ENCODE measurements at places on chromosomes 2 and 18.

GRCh38 chr2:220876080-220876824 lies 695.9 kb downstream of the EPHA4 start:
- DNase-seq = no peak

DNA sequence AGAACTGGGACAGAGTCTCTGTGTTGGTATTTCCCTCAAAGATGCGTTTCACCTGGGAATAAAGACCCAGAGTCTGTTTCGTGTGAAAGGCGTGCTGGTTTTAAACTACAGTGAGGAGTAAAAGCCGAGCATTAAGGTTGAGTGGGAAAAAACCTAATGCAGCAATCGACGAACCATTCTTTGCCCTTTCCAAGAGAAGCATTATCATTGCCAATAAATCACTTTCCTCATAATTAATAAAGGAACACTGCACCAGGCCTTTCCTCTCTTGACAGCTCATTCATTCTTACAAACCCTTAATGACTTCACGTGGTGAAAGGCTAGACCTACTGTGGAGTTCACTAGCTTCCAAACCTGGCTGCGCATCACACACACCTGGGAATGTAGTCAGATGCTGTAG lies 896 bp upstream of the SLC8A1 start:
- DNase-seq = no peak

DNA sequence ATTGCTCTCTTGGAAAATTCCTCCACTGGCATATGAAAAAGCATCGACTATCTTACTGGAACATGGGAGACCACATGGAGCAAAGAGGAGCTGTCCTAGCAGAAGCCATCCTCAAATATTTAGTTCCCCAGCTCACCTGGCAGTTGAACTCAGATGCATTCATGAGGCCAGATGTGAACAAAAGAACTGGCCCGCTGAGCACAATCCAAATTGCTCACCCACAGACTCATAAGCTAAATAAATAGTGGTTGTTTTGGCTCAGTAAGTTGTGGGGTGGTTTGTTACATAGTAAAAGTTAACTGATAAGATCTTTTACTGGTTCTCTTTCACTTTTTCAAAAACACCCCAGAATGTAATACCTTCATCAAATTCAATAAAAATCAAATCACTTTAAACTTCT lies 108.6 kb upstream of the CWC22 start:
- DNase-seq = no peak

DNA sequence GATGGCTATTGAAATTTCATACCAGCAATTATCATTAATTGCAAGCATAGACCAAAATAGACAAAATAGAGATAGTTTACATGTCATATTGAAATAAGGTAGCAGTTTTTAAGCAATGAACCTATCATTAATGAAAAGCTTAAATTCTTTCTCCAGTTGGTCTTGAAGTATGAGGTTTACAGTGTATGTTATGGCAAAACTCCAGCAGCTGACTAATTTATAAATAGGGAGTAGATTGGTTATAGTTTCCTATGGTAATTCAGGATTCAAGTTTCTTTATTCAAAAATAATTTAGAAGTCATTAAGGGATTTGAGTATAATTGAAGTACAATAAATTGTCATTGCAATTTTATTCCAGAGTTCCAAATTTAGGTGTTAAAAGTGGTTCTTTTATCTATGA lies 69.6 kb upstream of the COL5A2 start:
- DNase-seq = no peak

- no peak for DNase-seq
Measured at GRCh38 chr2:6036211-6036610, 344.0 kb downstream of the SOX11 start.

- no peak for DNase-seq
Measured at GRCh38 chr2:158317642-158318041, 138.9 kb downstream of the CCDC148 start.

DNA sequence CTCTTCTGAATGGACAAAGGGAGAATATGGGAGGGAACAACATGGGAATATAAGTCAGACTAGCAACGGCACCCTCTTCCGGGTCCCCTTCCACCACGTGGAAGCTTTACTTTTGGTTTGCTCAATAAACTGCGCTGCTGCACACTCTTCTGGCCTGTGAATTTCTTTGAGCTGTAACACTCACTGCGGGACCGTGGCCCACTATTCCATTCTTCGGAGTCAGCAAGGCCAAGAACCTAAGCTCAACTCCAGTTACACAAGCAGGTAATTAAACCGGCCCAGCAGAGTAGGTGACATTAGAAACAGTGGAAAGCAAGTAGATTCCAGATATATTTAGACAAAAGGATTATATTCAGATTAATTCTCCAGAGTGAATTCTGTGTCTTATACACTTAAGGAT lies 697.4 kb upstream of the NXPH2 start:
- no peak for DNase-seq

DNA sequence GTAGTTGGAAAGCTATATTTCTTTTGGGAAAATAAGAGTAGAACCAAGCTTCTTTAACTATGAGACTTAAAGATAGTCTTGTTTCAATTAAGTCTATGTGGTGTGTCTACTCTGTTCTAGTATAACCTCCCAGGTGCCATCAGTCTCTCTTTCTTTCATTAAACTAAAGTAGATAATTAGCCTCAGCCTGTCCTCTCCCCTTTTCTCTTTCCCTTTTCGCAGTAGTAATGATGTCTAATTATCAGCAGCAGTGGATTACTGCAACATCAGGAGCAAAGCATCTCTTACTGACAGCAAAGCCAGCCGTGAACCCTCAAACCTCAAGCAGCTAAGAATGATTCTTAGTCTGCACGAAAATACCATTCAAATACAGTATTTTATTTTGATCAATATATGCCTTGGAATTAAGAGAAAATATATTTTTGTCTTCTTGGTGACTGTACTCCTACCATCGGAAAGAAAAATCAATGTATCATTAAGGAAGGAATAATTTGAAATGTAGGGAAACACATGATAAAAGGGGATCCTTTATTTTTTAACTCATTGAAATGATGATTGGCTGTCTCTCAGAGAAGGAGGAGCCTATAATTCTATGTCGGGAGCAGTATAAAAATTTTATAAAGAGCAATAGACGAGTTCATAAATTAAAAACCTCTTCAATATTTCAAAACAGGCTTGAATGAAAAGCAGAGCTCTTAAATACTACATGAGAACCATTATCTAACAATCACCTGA lies 4.5 kb downstream of the NOL4 start:
- DNase-seq = peak; percentile 22

DNA sequence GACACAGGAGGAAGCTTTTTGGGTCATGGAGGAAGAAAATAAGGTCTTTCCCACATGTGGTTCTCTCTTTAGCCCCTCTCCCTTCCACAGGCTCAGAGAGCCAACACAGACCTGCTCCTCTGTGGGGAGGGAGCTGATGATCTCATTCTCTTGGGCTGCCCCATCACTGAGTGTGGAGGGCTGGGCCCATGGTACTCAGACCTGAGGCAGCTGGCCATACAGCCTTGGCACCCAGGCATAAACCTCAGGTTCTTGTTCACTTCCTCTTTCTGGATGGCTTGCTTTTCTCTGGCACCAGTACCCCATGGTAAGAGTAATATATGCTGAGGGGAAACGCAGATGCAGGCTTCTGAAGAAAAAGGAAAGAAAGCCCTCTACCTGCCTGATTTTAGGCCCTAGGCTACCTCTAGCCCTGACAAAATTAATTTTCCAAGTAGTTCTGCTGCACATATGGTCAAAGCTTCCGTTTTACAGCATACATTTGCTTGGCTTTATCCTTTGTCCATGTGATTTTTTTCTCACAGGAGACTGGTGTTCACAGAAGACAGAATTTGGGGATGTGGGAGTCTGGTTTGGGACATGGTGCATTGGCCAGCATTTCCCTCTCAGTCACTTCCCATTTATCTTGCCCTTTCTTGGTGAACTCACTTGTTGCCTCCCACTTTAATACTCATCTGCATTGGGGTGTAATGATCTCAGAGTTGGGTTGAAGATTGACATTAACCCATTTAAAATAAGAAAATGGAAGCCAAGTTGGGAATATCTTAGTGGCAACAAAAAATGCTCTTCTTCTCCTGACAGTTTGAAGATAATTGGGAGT lies 11.1 kb downstream of the DHRS9 start:
- DNase-seq = no peak

- no peak for DNase-seq
Measured at GRCh38 chr2:150410809-150411208, 76.7 kb downstream of the RND3 start.

- DNase-seq = no peak
Measured at GRCh38 chr2:15159206-15159605, 401.9 kb downstream of the NBAS start.

DNA sequence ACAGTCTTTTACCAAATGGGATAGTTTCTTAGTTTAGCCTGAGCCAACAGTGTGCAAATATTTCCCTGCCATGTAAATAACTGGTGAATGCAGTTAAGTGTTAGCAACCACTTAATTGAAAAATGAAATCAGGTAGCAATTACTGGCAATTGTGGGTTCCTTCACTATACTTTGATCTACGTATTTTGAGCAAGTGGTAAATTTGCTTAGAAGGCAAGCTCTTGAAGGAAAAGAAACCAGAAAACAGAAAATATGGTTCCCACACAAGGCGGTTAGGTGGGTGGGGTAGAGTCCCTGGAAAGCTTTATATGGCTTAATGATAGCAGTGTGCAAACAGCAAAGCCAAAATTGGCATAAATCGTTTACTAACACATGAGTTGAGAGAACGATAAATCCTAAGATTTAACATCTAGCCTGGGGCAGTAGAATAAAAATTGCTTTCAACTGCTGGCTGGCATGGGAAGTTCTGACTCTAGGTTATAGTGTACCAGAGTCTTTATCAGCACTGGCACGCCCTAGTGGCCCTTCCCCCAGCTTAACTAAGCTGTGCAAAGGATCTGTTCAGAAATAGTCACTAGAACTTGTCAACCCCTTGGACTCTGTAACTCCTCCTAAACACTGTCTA lies 17.0 kb downstream of the SLC9A2 start:
- no peak for DNase-seq

DNA sequence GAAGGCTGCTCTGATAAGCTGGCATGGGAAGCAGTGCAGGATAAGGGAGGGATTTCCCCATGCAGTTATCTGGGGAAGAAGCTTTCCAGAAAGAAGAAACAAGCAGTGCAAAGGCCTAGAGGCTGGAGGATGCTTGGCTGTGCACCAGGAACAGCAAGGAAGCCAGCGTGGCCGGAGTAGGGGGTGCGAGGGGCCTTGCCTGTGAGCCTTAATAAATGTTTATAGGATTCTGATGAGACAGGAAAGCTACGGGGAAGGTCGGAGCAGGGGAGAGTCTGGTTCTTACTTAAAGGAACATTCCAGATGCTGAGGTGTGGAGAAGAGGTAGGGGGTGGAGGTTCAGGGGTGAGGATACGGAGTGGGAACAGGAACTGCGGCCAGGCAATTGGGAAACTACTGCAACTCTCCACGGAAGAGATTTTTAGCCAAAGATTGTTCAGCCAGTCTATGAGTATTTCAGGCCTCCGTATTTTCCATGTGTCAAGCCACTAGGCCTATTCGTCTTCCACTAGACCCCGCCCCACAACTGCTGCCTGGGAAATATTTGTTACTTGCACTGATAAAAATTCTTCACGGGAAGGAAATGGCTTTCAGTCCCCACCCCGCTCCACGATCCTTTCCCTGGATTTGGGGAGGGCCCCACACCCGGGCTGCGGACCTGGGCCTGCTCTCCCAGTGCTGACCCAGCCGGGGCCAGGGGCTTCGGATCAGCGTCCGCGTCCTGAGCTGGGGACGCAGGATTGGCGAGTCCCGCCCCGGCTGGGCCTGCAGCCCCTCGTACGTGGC lies 516 bp downstream of the EIF2AK2 start:
- peak; percentile 54 for DNase-seq

DNA sequence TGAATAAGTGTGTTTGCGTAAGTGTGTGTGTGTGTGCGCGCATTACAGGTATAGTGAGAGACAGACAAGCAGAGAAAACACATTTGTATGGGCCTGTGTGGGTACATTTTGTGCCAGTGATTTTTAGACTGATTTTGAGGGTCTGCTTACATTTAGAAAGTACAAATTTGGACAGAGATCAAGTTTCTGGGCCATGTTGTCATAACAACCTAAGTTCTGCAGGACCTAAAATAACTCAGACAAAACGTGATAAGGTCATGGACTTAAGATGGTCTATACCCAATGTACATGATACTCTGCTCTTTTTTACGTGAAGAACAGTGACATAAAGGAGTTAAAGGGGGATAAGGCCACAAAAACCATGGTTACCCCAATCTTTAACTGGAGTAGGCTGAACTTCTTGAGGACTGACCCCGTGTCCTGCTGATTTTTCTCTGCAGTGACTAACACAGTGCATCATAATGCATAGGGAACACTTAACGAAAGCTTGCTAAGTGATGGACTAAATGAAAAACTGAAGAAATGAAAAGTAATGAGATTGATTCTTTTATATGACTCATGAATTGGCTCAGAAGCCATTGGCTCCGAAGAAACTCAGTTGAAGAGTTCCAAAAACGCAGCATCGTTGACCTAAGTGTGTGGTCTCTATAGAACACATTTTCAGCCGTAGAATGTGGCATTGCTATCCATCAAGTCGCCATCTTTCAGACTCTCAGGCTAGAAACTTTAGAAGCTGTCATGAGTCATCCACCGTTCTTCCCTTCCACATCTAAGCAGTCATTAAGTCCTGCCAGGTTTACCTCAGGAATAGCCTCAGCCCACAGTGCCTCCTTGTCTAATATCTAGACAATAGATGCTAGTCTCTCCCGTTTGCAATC lies 61.6 kb upstream of the NCOA1 start:
- DNase-seq = no peak

- DNase-seq = no peak
Measured at GRCh38 chr2:43210125-43210466, 16.3 kb downstream of the ZFP36L2 start.

DNA sequence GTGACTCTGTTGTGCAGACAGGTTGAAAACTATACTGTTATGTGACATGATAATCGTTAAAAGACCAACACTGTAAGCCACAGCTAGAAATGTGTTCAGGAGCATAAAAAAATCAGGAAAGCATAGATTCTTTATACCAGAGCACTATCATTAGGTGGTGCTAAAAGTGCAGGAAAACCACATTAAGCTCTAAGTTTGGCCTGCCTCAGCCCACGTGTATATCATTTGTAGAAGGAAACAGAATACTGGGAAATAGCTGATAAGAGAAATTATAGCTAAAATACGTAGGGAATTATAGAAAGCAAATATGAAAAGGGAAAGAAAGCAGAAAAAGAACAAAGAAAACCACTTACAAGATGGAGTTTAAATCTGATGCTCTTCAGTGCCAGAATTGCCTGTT lies 26.5 kb upstream of the C2orf74 start:
- DNase-seq = no peak

DNA sequence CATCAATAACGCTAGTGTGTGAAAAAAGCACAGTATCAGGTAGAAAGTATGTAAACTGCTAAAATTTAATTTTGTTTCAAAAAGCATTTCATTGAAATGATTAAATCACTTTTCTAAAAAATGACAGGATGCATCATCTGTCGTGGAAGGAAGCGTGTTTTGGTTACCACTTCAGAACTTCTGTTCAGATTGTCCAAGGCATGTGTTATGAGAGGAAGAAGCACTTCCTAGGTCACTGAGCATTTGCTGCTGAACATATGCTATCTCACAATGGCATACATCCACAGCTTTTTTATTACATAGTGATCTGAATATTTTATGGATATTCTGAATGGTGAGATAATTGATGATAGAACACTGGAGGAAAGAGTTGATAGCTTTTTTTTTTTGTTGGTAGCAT lies 737.5 kb downstream of the SATB2 start:
- DNase-seq = no peak

GRCh38 chr2:159317392-159318088 lies 31.0 kb upstream of the WDSUB1 start:
- no peak for DNase-seq

Data from NCI-H524 (cell line).